ENCODE measurements at places on chromosomes 7 and 10.

GRCh38 chr7:12695965-12696364, 8.5 kb downstream of the ARL4A start:
- no peak for DNase-seq

DNA sequence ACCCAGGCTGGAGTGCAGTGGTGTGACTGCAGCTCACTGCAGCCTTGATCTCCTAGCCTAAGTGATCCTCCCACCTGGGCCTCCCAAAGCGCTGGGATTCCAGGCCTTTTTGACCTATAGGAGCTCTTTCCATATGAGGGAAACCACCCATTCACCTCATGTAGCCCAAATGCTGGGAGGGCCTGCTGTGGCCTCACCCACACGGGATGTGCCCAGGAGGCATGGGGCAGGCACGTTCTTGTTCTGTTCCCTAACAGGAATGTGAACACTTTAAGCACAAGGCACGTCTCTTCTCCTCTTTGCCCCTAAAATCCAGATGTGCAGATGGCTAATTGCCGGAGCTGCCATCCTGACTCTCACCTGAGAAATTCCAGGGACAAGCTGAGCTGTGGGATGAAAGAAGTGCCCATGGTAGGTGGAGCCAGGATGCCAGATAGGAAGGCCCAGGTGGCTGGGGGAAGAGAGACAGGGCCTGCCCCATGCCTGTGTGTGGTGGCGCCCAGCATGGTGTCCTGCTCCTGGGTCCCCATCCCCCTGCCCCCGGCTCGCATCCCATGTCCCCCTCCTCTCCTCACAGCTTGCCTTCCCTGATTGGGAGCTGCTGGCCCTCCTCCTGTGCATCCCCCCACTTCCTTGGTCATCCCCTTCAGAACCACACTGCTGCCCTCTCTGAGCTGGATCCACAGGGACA, 17.3 kb downstream of the CAMK2B start:
- no peak for DNase-seq

DNA sequence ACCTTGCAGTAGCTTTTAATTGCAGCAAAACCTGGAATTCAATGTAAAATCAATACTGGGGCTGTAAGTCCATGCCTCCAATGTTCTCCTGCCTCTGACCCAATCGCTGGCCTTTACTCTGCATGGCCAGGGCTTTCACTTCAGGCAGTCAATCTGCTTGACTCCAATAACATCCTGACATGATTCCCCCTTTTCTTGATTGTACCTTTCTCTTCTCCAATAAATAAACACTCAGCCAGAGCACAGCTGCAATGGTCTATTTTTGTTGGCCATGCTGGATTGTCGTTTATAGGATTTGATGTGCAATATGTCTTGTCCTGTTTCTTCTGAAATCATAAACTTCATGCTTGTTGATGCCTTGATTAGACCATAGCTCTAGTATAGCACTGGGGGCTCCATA, 97.8 kb upstream of the COL1A2 start:
- DNase-seq = peak; percentile 55

DNA sequence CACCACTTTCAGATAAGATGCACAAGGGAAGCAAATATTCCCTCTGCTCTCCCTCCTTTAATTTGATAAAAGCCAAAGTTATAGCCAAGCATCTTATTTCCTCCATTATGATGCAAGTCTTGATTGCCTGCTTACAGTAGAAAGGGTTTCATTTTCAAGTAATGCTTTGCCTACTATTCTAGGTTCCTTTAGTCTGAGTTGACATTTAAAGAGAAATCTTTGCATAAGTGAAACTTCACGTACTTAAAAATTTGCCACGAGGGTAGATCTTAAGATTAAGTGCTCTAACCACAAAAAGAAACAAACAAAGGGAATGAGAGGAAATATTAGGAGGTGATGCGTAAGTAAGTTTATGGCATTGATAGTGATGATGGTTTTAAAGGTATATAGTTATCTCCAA, 78.1 kb upstream of the VWDE start:
- DNase-seq = no peak

GRCh38 chr10:43870968-43871439, 222.3 kb upstream of the ZNF32 start:
- no peak for DNase-seq

GRCh38 chr7:116984917-116985316, 31.6 kb downstream of the ST7 start:
- DNase-seq = peak; percentile 37

DNA sequence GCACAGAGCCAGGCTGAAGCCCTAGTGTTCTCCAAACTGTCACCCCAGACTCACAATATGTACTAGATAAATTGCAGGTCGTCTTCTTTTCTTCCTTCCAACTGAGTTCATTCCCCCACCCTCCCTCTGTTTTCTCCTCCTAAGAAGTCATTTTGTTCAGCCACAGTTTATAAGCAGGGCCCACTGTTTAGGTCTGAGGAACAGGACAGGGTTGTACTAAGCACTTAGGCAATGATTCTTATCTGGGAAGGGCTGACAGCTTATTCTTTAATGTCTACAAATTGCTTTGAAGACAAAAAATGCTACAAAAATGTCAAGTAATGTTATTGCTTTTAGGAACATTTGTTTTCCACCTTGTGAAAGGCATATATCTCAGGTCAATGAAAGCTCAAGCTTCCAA, 59.1 kb downstream of the CDC123 start:
- DNase-seq = no peak

DNA sequence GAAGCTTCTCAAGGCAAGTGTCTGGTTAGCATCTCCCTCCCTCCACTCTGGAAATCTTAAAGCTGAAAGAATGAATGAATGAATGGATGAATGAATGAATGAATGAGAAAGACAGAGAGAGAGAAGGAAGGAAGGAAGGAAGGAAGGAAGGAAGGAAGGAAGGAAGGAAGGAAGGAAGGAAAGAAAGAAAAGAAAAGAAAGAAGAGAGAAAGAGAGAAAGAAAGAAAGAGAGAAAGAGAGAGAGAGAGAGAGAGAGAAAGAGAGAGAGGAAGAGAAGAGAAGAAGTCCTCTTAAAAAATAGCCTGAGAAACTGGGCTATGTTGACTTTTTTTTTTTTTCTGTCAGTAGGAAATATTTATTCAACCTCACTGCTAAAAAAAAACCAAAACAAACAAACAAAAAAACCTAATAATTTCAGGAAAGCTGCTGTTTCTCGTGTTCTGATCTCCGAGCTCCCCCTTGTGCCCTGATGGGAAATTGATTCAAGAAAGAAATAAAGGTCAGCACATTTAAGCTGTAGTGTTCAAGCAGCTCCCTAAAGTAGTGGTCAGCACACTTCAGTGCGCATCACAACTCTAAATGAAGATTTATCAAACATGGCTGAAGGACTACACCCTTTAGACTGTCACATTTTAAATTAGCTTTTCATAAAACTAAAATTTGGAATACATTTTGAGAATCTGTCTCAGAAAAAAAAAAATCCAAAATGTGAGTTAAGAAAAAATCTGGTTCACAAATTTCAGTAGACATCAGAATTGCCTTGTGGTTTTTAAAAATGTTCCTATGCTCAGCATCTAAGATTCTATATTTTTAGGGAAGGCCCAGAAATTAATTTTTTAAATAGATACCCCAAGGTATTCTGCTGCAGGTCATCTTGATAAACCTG, 154.3 kb downstream of the ELAPOR2 start:
- DNase-seq = peak; percentile 34

GRCh38 chr7:5343884-5344283, 61.1 kb downstream of the SLC29A4 start:
- no peak for DNase-seq

GRCh38 chr10:101766306-101766705, 9.6 kb downstream of the FGF8 start:
- no peak for DNase-seq

DNA sequence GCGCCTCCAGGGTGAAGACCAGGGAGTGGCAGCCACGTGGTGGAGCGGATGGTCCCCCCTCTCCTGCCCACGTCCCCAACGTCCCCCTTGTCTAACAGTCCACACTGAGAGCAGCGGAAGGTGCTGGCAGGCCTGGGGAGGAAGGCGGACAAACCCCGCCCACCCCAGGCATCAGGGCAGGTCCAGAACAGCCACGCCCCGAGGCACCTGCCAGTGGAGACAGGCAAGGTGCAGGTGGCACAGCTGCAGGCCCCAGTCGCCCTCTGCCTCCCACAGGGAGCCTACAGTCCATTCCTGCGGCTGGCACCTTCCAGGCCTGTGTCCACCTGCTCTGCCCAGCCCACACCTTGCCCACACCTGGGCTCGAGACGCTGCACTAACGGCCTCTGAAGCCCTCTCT, 24.9 kb downstream of the CYP2W1 start:
- DNase-seq = no peak

- DNase-seq = no peak
Measured at GRCh38 chr10:57815949-57816348, 451.7 kb downstream of the IPMK start.

GRCh38 chr10:93548376-93549071, 17.9 kb upstream of the FFAR4 start:
- DNase-seq = no peak

DNA sequence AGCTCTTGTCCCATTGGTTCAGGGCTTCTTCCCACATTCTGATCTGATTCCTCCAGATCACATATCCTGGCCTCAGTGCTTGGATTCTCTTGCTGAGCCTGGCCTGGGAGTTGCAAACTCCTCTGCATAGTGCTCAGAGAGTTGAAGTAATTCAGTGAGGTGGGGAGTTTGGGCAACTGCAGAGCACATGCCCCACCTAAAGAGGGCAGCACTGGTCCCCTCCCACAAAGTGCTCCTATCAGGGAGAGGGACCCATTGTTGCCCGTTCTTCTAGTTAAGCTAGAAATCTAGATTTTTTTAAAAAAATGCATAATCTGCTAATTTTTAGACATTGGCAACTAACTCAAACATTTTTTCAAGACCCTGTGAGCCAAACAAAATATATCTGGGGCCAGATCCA, 45.1 kb downstream of the CHN2 start:
- DNase-seq = no peak

GRCh38 chr7:149071182-149071635, 19.3 kb downstream of the ZNF786 start:
- DNase-seq = no peak

GRCh38 chr10:103519798-103520197, 26.3 kb downstream of the NEURL1 start:
- DNase-seq = no peak

DNA sequence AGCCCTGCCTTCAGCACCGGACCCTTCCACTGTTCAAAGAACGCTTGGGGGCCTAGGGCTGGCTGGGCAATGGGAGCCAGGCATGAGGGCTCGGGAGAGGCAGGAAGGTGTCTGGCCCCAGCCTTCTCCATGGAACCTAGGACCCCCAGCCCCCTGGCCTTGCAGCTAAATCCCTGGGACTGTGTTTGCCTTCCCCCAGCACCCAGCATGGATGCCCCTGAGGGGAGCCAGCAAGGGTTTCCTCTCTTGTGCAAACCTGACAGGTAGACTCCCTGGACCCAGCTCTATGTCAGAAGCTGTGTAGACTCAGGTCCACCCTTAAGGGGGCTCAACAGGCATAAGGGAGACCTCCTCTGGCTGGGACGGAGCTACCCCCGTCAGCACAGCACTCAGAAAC, 288.0 kb downstream of the GRID1 start:
- no peak for DNase-seq

DNA sequence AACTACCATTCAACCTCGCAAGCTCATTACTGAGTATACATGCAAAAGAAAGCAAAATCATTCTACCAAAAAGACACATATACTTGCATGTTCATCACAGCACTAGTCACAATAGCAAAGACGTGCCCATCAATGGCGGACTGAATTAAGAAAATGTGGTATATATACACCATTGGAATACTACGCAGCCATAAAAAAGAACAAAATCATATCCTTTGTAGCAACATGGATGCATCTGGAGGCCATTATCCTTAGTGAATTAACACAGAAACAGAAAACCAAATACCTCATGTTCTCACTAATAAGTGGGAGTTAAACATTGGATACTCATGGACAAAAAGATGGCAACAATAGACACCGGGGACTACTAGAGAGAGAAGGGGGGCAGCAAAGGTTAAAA, 6.4 kb downstream of the TRDMT1 start:
- no peak for DNase-seq

DNA sequence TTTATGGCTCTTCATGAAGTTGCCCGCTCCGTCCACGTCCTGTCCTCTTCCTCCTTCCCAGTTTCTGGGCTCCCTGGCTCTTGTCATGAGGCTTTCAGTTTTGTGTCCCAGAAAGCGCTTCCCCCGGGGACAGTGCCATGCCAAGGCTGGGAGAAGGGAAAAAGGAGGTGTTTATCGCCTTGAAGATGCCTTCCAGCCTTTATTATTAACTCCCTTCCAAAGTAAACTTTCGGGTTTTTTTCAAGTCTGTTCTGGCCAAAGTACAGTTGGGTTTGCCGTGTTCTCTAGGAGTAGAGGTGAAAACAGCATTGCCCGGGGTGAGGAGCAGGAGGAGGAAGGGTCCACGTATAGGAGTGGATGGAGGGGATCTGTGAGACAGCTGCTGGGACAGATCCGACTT, 117.2 kb downstream of the CUX1 start:
- no peak for DNase-seq

DNA sequence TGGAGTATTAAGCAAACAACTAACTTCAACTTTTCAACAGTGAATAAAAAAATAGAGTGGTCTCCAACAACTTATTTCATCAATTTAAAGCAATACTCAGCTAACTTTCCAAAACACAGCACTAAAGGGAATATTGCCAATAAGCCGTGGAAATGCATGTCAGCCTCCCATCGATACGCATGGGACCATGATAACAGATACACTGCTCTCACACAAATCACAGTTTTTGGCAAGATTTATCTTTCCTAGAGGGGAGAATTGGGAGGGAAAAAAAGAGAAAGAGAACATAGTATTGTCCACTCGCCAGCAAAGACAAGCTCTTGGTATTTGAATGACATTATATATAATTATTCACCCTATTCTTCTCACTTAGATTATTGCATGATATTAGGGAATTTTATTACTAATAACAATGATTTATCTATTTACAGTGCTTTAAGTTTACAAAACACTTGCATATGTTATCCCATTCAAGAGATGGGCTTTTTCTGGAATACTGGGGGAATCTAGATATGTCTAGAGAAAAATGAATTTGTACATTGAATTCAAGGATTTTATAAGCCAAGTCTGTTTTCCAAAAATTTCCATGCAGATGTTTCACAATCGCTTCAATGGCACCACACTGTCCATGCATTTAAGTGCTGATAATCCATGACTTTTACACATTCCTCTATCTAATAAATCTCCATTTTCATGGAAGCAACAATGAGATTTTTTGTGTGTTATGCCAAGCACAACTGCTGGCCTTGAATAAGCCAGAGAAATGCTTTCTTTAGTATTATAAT, 194.0 kb upstream of the MGMT start:
- no peak for DNase-seq

GRCh38 chr7:111210996-111211395, 120.1 kb downstream of the LRRN3 start:
- peak; percentile 26 for DNase-seq

DNA sequence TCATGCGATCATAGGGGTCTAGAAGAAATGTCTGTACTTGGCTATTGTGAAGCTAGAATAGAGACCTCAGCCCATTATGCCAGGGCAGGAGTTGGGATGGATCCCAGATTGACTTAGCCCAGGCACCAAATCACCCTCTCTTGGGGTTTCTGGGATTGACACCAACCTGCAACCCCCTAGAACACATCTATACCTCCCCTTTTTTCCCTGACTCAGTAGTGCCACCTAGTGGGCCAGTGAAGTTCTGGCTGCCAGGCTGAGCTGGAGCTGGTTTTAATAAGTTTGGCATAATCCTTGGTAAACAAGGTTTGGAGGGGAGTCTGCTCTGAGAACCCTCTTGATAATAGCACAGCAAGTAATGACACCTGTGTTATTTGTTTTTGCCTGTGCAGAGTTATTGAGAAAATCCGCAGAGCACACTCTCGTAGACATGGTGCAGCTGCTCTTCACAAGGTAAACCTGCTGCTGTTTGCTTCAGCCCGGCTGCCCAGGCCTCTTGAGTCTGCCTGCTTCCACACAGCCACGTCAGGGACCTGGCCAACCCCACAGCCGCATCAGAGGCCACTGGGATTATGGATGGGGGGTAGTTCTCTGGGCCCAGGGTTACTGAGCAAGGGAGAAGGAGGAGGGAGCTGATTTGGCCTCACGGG, 43.3 kb upstream of the NFKB2 start:
- peak; percentile 63 for DNase-seq

All from LHCN-M2 (cell line).